ENCODE measurements at places on chromosomes 6 and 20.

GRCh38 chr6:89471287-89471867, 38.4 kb downstream of the ANKRD6 start:
- DNase-seq, result no peak

- no peak for DNase-seq
Observed at GRCh38 chr20:13139459-13140150, 81.5 kb upstream of the ISM1 start.

DNA sequence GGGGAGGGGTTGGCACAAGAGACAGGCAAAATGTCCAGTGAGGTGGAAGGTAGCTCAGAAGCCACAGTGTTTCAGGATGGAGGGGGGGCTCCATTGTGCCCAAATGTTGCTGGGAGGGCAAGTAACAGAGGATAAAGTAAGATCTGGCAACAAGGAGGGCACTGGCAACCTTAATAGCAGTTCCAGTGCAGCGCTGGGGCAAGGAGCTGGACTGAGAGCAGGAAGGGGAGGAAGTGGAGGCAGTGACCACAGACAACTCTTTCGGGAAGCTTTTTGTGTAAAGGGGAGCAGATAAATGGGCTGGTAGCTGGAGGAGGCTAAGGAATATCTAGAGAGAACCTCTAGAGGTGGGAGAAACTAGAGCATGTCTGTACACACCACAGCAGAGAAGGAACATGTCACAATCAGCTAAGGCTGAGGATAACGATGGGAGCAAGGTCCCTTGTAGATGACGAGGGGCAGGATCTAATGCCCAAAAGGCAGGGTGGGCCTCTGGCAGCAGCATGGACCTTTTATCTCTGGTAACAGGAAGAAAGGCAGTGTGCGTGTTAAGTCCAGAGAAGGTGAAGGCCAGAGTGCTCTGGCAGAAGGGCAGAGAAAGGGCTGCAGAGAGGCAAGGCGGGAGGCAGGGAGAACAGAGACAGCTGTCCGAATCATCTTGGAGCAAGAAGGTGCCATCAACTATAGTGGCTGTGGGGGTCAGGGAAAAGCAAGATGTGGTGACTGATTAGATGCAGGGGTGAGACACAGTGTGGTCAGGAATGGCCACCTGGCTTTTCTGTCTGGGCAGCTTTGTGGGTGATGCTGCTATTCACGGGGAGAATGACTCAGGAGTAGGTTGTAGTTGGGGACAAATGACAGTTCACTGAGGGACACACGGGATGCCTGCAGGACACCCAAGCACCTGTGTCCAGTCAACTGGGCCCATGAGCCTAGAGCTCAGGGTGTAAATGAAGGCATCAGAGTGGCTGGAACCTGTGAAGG, 17.4 kb downstream of the TMEM242 start:
- DNase-seq, result no peak

DNA sequence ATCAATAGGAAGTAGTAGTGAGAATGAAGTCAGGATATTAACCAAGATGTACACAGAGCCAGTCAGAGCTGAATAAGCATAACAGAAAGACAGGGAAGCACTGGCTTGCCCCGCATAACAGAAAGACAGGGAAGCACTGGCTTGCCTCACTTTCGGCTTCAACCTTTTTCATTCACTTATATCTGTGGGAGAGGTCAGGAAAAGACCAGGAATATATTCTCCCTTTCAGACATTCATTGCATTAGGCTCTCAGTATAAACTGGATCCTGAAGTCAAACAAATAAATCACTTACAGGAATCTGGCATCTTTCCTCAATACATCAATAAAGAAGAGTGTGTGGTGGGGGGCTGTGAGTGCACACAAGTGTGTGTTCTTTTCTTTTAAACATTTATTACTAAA, 437.6 kb downstream of the C6orf118 start:
- no peak for DNase-seq

GRCh38 chr6:41644297-41644879, 6.1 kb downstream of the MDFI start:
- DNase-seq, result no peak

DNA sequence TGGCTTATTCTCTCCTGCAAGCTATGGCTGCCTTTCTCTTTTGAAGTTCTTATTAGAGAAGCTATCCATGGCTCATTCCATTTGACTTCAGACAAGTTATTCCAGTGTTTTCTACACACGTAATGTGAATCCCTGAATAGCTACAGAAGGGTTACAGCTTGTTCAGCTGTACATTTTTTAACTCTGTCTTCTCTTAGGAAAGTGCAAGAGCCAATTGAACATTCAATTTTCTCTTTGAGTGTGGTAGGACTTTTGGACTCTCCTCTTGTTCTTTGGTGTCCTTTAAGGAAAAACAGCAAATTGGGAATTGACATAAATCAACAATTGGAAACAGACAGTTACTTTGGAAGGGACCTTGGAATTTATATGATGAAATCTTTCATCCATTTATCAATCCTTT, 125.8 kb downstream of the EPM2A start:
- DNase-seq, result no peak

DNA sequence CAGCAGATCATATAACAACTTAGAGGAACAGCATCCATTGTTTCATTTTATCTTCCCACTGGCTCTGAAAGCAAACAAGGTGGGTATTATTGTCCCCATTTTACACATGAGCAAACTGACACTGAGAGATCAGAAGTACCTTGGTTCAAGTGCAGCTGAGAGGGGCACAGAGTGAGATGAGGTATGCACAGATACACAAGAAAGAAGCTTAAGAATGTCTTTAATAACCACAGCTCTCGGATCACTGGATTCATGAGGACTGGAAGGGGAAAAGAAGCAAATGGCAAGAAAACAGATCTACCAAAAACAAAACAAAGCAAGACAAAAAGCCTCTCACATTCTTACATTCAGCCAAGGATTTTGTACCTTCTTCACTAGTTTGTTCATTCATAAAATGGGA, 10.6 kb downstream of the SLC2A10 start:
- no peak for DNase-seq

GRCh38 chr20:34940081-34940481, 15.5 kb downstream of the GSS start:
- no peak for DNase-seq

DNA sequence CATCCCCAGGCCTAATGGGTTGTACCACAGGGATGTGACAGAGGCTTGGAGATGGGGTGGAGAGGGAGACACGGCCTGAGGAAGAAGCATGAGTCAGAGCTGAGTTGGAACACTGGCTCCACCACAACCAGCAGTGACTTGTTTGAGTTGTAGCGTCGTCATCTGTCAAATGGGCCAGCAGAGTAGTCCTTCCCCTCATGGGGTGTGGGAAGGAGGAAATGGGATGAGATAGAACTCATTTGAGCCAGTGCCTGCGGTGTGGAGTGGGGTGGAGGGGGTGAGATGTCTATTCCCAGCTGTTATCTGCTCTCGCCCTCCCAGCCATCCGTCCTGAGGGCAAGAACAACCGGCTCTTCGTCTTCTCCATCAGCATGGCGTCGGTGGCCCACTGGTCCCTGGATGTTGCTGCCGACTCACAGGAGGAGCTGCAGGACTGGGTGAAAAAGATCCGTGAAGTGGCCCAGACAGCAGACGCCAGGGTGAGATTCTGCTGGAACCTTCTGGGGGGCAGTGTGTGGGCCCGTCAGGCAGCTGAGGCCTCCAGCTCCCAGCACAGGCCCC, 32.5 kb downstream of the PLCG1 start:
- DNase-seq, result no peak

GRCh38 chr20:35673884-35674283, 9.2 kb upstream of the CPNE1 start:
- no peak for DNase-seq
